Stimulated activated CD4-positive, alpha-beta T cell treated with anti-CD3 and anti-CD28 coated beads, Interleukin-1b, Interleukin-23, amount 100 ng/mL, for 1 hour (primary cell): ENCODE measurements at places on chromosomes 5 and 9.
A peak's percentile ranks its signal among the peaks of the same experiment; 100 is the strongest.

DNA sequence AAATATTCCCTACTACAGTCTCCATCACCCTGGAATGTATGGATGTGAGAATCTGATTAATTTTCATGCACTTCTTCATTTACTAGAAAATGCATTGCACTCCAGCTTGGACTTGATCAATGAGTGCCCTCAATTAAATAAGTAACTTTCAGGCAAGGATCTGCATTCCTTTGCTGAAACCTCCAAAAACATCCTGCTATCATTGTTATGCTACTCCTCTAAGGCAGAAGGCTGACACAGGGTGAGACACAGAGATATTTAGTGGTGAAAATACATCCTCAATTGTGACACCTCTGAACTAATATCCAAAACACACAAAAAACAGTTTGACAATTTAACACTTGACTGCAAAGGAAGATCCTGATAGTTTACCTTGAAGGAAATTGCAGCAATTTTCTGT, 57.9 kb upstream of the CDH12 start:
- DNase-seq, result no peak

GRCh38 chr5:124071039-124071438, 559.1 kb downstream of the CSNK1G3 start:
- no peak for DNase-seq

- no peak for DNase-seq
Observed at GRCh38 chr5:84382363-84383295, 2.1 kb downstream of the EDIL3 start.

DNA sequence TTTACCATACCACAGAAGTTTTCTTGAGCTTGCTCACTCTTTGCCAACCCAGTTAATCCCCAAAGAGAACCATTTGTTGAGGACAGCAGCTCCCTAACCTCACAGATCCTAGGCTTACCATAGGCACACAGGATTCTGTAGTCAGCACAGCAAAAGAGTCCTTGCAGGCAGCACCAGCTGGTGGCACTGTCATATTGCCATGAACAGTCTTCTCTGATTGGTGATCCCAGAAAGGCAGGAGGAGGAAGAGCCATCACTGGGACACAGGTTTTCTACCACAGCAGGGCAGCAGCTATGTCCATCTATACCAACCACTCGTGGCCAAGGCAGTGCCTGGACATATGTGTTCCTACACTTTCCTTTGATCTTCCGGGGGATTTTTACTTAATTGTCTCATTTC, 297.1 kb upstream of the CD180 start:
- no peak for DNase-seq

DNA sequence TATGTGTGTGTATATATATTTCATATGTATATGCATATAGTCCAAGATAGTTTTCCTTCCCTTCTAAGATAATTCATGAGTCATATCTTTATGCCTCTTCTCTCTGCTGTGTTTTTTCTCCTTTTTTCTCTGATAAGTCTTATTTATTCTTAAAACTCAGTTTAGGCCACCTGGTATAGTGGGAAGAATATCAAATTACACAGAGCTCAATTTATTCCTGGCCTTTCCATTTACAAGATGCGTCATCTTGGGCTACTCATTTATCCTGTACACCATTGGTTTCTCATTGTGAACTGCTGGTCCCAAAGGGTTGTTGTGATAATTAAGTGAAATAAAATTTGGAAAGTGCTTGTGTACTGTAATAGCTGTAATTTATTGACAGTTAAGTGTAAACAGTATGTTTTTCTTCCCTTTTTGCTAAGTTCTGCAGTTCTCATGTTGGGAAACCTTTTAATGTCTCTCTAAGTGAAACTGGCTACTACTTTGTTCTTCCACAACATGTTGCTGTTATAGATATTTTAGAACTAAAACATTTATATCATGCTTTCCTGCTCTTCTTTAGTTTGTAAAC, 19.4 kb downstream of the CCDC171 start:
- DNase-seq, result no peak

DNA sequence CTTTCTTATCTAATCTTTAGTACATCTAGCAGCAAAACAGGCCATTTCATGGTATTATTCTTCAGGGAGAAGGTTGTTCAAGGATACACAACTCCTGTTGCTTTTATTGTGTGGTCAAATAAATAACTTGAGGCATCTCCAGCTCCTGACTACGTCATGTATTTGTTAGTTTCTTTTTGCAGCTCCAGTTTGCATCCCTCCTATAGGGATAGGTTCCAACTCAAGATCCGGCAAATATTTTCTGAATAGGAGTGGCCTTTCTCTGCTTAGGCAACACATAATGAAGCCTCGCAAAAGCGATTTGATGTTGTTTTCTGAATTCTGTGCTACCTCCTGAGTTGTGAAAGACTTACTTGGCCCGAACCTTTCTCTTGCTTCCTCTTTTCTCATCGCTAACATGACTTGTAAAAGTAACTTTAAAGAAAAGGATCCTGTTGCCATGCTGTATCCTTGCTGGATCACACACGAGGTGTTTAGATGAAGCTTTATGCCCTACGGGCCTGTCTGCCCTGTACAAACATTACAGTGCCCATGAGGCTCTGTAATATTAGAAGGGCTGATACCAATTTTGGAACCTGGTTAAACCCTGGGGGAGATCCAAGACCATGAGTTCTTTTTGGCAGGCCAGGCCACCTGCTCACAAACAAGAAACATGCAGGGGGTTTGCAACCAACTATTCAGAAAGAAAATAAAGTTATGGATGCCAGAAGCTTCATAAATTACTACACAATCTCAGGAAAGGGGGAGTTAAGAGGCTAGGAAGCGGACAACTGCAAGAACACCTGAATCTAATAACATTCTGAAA, 149.8 kb upstream of the FGF10 start:
- no peak for DNase-seq

GRCh38 chr5:133758641-133759040, 146.3 kb upstream of the FSTL4 start:
- DNase-seq, result no peak

DNA sequence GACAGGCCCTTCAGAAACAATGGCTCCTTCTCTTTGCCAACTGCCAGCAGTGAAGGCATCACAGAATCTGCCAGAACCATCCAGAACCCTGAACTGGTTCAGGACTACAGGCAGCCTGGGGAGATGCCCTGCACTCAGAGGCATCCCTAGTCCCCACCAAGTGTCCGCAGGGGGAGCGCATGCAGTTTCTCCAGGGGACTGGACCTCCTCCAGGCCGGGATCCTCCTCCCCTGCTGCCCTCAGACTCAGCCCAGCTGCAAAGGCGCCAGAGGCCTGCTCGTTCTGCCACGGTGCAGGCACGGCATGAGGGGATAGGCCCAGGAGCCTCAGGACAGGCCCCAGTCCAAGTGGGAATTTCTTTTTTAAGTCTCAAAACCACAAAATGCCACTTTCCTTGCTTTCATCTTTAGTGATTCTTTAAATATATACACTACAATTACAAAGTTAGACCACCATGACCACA, 72.0 kb downstream of the SEMA4D start:
- no peak for DNase-seq

DNA sequence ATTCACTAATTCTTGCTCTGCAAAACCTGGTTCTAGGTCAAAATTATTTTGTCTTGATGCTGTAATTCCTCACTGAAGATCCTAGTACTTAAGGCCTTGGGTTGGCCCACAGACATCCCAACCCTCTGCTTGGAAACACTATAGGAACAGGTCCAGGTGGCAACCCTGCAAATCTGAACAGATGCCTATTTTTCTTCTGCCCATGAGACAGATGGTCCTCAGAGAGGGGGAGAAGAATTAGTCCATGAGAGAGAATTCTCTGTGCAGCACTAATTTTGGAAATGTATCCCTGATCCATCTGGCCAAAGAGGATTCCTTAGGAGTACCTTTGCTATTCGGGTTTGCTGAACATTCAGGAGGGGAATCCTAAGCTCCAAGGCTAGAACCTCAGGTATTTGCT, 156.3 kb downstream of the ELAVL2 start:
- DNase-seq, result no peak

DNA sequence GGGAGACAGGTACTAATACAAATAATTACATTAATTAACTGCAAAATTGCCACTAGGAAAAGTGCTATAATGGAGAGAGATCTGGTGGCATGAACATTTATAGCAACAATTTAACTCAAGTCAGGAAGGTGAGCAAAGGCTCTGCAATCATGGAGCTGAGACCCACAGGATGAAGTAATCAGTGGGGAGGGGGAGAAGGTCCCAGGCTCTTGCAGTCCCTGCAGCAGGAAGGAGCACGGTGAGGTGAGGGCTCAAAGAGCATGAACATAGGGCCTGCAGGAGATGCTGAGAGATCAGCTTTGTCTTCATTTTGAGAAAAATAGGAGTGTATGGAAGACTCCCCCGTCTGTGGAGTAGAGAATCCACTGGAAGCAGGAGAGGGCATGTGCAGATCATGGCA, 6.5 kb downstream of the PTPN3 start:
- DNase-seq, result no peak

DNA sequence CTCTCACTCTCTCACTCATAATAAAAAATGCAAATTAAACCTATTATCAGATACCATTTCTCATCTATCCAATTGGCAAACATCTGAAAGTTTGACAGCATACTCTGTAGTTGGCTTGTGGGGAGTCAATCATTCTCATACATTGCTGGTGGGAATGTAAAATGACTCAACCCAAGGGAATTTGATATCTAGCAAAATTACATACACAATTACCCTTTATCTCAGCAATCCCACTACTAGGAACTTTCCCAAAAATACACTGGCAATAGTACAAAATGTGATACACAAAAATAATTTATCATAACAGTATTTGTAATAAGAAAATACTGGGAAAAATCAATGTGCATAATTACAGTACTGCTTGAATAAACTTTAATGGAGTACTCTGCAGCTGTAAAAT, 731.3 kb downstream of the DTWD2 start:
- no peak for DNase-seq

- no peak for DNase-seq
Observed at GRCh38 chr9:28925157-28925556, 1351.9 kb upstream of the C9orf72 start.

DNA sequence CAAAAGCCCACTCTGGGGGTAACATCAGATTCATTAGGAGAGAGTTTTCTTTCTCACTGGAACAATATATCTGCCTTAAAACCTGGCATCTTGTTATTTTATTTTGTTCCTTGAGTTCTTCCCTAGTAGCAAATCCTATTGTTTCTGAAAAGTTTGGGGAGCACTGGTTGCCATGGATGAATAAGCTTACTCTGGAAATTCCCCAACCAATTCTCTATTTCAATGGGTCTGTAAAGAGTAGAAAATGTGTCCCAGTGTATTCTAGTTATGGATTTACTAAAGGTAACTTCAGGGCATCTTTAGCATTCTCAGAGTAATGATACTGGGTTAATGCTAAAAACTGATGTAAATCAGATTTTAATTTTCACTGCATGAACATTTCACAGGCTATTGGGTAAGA, 94.2 kb upstream of the S1PR3 start:
- DNase-seq, result no peak

DNA sequence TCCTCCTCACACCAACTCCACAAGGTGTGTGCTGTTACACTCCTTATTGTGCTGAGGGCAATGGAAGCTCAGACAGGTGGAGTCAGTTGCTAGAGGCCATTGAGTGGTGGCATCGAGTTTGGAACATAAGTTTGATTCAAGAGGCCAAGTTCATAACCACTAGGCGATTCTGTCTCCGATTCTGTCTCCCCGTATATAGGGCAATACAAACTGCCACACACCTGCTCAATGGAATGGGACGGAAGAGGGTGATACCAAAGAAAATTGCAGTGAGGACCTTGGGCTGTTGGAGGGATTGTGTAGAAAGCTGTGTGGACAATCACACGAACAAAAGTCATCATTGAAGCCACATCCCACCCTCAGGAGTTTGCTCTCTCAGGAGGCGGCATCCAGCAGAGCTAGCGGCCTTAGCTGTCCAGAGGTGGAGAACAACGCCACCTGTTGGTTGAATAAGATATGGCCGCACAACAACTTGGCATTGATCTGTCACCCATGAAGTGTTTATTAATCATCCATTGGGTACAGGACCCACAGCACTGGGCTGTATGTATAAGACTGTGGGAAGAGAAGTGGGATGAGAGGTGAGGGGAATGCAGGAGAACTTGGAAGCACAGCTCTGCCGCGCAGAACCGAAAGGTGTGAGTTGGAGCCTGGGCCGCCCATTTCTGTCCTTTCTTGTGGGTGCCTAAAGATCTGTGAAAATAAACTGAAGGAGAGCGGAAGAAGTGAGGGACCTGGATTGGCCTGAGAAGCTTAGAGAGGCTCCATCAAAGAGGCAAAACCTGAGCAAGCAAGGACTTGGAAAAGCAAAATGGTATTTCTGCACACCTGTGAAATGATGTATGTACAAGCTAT, 16.1 kb upstream of the NEUROG1 start:
- peak; percentile 28 for DNase-seq

GRCh38 chr5:149172261-149172660, 31.0 kb downstream of the ABLIM3 start:
- no peak for DNase-seq

GRCh38 chr5:96096724-96097123, 135.1 kb upstream of the ELL2 start:
- no peak for DNase-seq

- DNase-seq, result no peak
Observed at GRCh38 chr5:38465061-38465460, 91.4 kb downstream of the LIFR start.

DNA sequence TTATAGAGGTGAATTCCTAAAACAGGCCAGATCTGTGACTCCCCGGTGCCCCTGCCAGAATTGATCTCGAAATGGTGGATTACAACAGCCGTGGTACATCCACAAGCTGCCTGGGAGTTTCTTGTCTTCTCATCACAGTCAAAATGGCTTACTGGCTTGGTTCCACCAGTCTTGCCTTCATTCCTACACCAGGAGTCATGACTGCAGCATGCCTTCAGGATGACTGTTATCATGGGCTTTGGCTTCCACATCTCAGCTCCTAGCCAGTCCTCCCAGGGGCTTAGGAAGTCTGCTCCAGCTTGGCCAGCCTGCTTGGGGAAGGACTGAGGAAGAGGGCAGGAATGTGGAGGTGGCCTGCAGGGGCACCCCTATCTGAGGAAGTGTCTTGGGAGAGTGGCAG, 132.9 kb upstream of the NR3C1 start:
- DNase-seq, result no peak

GRCh38 chr5:516338-516925, 7.8 kb downstream of the SLC9A3 start:
- no peak for DNase-seq

- DNase-seq, result no peak
Observed at GRCh38 chr5:98813755-98814154, 40.3 kb downstream of the RGMB start.

DNA sequence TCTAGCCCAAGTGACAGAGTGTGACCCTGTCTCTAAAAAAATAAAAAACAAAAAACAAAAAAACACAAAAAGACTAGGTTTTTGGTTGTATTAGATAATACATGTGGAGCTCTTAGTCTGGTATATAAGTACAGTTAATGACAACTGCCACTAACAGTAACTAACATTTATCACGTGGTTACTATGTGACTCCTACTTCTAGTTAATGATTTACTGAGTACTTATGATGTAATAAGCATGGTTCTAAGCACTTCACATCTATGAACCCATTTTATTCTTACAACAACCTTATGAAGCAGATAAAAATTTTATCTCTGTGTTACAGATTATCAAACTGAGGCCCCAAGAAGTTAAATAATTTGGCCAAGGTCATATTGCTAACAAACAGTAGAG, 6.1 kb upstream of the TMEFF1 start:
- no peak for DNase-seq
